HFFc6 (cell line): ENCODE measurements at places on chromosomes 16 and 17.

DNA sequence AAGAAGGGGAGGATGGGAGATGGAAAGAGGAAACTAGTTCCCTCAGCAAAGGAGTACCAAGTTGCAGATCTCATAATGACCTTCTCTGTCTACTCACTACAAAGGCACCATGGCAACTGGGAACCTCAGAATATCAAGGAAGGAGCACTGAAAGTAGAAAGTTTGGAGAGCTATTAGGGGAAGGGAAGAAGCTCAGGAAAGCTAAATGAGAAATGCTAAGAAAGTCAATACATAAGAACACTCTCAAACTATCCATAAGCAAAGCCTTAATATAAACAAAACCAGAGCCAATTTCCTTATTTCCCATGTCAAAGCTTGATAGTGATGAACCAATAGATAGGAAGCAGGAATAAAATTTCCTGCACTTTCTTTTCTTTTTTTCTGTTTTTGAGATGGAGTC, 57.9 kb upstream of the C17orf78 start:
- no peak for DNase-seq

- no peak for DNase-seq
Observed at GRCh38 chr17:60524463-60525327, 1.3 kb downstream of the APPBP2 start.

GRCh38 chr17:59533694-59534093, 31.7 kb upstream of the DHX40 start:
- DNase-seq, result no peak

- no peak for DNase-seq
Observed at GRCh38 chr17:39271546-39271945, 45.8 kb upstream of the STAC2 start.

- DNase-seq, result peak; percentile 62
Observed at GRCh38 chr16:65176603-65177002, 54.7 kb upstream of the CDH11 start.

DNA sequence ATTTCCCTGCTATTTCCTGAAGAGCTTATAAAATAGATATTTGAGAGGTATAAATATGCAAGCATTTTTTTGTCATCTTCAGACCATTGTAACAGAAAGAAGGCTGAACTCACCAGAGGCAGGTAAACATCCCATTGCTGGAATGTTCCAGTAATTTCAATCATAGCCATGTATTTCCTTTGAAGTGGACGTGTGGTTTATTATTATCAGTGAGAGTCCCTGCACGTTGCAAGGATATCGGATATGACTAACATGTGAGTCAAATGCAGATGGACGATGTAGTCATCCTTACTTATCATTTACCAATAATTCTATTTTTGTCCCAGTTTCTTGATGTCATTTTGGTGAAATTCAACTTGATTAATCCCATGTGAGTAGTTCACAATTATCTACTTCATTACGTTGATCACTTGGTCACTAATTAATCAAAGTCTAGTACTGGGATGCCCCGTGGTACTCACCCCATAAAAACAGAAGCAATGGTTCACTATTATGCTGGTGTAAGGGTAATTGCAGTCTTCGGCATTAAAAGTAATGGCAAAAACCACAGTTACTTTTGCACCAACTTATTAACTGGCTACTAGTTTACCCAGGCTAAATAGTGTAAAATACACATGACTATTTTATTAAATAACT, 89.5 kb downstream of the VAT1L start:
- no peak for DNase-seq

GRCh38 chr17:83068641-83069570, 10.5 kb upstream of the METRNL start:
- DNase-seq, result no peak
